ENCODE measurements at places on chromosomes 2 and 18.
A peak's percentile ranks its signal among the peaks of the same experiment; 100 is the strongest.

- peak; percentile 67 for DNase-seq
These were observed 86.1 kb downstream of the MSH2 start for GRCh38 chr2:47488870-47489584.

- DNase-seq = no peak
These were observed 83.8 kb upstream of the SPTBN1 start for GRCh38 chr2:54372361-54372760.

GRCh38 chr2:203427061-203427460 lies 98.9 kb downstream of the ABI2 start:
- DNase-seq = peak; percentile 45

DNA sequence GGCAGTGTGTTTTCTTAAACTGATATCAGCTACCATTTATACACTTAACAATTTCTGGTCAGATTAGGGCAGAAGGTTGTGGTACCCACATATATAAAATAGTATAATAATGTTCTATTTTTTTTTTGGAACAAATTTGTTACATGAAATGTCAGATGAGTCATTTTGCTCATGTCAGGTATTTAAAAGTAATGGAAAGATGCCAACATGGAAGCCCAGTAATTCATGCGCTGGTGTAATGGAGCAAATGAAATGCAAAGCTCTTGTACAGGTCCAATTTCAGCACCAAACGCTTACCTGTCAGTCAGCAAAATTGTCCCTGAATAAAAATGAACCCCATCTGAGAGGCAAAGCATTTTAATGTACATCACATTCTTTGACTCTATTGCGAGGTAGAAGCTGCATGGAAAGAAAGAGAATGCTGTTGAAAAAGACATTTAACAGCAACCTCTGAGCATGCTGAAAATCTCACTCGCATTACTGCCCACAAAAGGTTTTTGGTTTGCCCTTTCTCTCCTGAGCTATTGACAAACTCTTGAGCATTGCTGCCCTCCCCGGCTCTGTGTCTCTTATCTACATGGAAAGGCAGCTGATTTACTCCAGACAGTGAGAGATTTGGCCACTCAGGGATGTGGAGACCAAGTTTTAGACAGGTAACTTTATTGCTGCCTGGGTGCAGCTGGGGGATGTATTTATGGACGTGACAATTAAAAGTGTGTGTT lies 217.5 kb downstream of the CAMKMT start:
- DNase-seq = no peak

- DNase-seq = no peak
These were observed 12.4 kb upstream of the FAM228A start for GRCh38 chr2:24162494-24162893.

- DNase-seq = no peak
These were observed 49.0 kb downstream of the CAPN13 start for GRCh38 chr2:30758191-30758651.

- DNase-seq = no peak
These were observed 199.4 kb downstream of the FSHR start for GRCh38 chr2:48954935-48955334.

DNA sequence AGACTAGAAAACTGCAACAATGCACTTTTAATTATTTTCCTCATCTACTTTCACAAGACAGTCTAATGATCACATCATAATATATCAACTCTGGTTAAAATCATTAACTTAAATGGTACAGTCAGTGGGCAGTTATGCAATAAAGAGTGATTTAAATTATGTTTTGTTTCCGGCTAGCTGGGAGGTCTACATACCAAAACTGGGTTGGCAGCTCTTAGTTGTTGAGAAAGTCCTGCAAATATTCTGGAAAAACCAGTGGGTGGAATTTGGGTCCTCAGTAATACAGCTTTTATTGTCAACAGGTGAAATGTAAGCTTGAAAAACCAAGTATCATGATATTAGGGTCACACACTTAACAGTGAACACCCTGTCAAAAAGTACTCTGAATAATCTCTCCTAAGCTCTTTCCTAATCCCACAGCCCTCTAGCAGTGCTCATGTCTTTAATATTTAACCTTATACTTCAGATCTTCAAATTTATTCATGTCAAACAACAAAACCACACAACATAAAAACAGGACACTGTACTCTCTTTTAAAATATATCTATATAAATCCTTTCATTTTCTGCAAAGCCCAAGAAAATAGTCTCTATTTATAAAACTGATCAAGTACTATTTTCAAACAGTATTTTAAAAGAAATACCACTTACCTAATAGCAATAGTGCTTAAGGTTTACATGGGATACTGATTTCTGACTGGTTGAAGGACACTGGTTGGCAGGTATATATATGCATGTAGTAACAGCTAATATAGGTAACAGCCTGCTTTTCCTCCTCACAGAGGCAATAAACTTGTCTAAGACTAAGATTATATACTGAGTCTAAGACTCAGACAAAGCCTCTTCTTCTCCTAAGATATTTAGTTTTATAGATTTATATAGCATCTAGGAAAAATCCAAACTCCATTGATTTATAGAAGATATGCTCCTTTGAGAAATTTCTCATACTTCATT lies 103.8 kb downstream of the GAREM1 start:
- no peak for DNase-seq

DNA sequence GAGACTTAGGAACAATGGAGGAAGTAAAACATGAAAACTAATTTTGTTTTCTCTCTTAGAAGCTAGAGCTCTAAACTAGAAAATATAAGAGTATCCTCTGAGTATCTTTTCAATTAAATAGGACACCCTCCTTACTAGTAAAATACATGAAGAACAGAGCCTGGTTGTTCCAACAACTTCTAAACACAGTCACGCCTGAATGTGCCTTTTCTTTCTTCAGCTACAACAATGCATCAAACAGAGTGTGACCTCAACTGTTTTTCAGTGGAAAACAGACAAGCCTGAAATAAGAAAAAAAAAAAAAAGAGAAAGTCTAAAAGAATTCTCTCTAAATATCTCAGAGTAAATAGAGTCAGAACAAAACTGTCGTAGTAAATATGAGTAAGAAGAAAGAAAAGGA lies 928.8 kb downstream of the CNTNAP5 start:
- DNase-seq = no peak

All from HTR-8/SVneo (cell line).